ENCODE measurements at places on chromosomes 11 and 22.

DNA sequence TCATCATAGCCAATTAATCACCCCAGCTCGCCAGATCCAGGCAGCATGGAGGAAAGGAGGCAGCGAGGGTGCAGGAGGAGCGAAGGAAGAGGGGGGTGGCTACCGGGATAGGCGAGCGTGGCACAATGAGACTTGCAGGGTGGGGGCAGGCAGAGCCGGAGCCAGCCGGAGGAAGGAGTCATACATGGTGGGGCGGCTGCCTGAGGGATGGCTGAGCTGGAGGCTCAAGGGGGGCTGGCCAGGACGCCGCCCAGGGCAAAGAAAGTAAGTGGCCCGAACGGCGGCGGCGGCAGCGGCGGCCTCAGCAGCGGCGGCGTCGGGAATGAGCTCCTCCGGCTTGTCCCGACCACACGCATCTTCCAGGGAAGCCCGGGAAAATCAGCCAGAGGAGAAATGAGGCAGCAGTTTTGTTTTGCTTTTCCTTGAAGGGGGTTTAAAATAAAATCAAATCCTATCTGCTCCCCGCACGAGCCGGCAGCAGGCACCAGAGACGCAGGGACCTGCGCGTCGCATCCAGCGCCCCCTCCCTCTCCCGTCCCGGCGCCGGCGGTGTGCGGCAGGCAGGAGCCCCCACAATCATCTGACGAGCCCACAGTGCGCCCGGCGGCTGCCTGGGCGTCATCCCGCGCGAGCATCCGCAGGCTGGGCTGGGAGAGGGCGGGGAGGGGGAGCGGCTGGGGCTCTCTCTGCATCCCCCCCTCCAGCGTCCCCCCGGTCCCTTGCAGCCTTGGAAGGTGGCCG is 263.6 kb downstream of the CTTN start:
- DNase-seq, result no peak

GRCh38 chr11:58832056-58832645 is 12.4 kb downstream of the GLYATL2 start:
- DNase-seq, result no peak

- DNase-seq, result no peak
Observed at GRCh38 chr11:36558571-36559413, 9.0 kb upstream of the RAG1 start.

DNA sequence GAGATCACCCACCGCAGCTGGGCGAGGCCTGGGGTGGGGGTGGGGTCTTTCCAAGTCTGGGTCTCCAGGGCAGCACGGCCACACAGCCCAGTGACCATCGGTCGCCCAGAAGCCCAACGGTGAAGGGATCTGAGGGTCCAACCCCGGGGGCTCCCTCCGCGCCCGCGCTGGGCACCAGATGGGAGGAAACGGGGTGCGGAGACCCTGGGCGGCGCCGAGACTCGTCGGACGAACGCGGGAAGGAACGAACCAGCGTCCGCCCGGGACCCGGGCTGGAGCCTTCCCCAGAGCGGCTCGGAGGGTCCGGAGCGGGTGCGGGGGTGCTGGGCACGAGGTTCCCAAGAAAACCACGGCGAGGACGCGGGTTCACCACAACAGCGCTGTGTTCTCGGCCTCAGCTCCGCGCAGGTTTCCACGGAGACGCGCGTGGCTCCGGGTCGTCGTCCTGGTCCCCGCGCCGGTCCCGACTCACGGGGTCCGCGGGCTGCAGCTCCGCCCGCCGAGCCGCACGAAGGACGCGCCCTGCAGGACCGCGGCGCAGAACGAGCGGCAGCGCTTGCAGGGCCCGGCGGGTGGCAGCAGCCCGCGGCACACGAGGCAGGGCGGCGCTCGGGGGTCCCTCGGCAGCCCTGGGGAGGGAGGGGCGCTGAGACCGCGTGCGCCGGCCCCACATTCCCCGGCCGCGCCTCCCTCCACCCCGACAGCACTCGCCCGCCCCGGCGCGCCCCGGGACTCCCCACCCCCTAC is 2.3 kb upstream of the IL17REL start:
- no peak for DNase-seq

- no peak for DNase-seq
Observed at GRCh38 chr11:78082146-78082545, 2.5 kb upstream of the NDUFC2 start.

DNA sequence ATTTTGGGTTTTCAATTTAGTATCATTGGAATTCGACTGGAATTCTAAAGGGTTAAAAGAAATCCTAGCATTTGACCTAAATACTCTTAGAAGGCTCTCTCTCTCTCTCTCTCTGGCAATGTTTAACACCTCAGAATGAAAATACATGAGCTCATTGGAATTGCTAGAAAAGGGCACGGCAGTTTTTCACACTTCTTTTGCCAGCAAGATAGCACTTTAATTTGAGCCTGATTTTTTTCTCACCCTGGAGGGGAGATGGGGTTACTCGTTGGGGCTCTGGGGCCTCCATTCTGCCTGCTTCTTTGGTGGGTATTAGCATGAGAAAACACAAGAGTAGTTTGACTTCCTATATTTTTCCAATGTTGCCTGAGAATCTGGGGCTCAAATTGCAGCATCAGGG is 22.8 kb upstream of the CLMP start:
- DNase-seq, result no peak

GRCh38 chr11:117927926-117928325 is 1.3 kb downstream of the TMPRSS13 start:
- no peak for DNase-seq

DNA sequence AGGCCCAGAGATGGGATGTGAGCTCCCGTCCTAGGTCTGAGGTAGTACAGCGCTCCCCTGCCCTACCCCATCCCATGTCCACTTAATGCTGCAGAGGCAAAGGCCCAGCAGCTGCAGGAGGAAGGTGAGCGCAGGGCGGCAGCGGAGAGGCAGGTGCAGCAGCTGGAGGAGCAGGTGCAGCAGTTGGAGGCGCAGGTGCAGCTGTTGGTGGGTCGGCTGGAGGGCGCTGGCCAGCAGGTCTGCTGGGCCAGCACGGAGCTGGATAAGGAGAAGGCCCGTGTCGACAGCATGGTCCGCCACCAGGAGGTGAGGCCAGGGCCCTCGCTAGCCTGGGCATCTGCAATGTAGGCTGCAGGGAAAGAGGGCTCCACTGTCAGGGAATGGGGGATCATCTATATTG is 15.2 kb downstream of the CCDC157 start:
- DNase-seq, result no peak

DNA sequence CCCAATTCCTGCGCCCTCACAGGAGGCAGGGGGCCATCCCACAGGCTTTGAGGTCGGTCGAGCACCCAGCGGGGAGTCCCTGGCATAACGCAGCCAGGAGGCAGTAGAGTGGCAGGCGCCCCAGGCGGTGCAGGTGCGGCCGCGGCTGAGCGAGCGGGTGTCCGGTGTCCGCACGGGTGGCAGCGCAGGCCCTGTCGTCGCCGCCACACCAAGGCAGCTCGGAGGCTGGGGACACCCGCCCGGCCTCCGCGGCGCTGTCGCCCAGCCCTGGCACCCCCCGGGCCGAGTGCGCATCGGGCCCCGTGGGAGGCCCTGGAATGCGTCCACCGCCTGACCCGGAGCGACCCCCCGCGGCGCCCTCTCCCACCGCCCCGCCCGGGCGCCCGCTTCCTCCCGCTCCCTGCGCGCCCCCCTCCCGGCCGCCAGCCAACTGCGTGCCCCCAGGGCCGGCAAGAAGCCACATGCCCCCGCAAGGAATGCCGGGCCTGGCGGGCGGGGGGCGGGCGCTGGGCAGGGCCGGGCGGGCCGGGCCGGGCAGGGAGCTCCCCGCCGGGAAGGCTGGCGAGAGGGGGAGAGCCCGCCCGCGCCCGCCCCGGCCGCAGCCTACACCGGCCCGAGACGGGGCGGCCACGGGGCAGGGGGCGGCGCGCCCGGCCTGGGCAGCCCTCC is 33.9 kb downstream of the PRDM11 start:
- no peak for DNase-seq

DNA sequence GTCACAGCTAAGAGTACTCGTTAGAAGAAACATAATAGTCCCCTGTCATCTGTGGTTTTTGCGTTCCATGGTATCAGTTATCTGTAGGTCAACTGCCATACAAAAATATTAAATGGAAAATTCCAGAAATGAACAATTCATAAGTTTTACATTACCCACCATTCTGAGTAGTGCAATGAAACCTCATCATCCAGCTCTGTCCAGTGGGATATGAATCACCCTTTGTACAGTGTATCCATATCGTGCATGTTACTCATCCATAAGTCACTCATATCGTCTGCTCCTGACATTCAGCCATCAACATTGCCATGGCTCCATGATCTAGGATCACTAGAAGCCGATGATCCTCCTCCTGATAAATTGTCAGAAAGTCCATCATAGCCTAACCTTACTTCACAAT is 174.9 kb upstream of the C11orf87 start:
- DNase-seq, result peak; percentile 10

- no peak for DNase-seq
Observed at GRCh38 chr11:62506413-62507124, 40.0 kb downstream of the AHNAK start.

GRCh38 chr22:39546889-39547586 is 14.5 kb upstream of the RPS19BP1 start:
- DNase-seq, result no peak

GRCh38 chr11:22688914-22689313 is 22.5 kb downstream of the GAS2 start:
- no peak for DNase-seq

DNA sequence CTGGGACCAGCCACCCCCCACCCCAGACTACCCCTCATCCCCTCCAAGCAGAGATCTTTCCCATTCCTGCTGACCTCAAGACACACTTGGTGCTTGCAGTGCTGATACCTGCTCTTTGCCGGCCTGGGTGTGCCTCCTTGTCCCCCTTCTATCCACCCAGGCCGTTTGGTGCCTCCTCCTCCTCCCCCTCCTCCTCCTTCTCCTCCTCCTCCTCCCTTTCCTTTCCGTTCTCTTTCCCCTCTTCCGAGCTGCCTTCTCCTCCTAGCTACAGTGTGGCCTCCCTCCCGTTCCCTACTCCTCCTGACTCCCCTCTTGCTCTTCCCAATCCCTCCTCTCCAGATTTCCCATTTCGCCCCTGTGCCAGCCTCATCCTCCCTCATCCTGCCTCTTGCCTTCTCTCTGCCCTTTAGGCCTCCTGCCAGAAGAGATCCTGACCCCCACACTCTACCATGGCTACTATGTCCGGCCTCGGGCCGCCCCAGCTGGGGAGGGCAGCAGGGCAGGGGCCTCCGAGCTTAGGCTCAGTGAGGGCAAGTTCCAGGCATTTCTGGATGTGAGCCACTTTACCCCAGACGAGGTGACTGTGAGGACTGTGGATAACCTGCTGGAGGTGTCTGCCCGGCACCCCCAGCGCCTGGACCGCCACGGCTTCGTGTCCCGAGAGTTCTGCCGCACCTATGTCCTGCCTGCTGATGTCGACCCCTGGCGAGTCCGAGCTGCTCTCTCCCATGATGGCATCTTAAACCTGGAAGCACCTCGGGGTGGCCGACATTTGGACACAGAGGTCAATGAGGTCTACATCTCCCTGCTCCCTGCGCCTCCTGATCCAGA is 712 bp downstream of the HSPB2 start:
- DNase-seq, result no peak

DNA sequence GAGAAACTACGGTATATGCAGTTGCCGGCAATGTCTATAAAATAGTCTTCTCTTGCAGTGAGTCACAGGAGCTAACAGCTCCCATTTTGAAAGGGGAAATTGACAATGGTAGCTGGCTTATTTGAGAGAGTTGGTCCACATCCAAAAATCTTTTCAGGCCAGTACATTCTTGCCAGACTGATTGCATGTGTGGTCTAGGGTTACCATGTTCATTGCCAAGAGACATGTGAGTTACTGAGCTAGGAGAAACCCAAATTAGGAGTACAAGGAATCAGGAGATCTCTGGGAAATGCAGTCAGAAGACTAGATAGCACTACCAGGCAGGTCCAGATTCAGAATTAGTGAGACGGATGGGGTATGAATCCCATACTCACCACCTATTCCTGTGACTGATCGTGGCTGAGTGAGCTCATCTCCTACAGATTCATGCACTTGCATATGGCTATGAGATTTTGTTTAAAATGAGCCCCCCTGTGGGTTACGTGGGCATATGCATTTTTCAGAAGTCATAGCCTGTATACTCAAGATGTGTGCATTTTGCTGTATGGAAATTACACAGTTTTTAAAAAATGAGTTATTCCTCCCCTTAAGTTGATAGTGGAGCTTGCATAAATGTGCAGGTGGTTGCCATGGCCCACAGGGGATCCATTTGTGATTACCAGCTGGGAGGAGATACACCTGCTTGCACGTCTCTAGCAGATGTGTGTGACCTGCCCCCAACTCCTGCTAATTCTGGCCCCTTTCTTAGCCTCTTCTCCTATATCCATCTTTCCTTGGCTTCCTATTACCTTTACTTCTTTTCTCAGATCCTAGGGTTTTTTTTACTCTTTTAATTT is 102.7 kb downstream of the COMMD9 start:
- no peak for DNase-seq

GRCh38 chr11:15858881-15859280 is 497.5 kb downstream of the SOX6 start:
- DNase-seq, result no peak

DNA sequence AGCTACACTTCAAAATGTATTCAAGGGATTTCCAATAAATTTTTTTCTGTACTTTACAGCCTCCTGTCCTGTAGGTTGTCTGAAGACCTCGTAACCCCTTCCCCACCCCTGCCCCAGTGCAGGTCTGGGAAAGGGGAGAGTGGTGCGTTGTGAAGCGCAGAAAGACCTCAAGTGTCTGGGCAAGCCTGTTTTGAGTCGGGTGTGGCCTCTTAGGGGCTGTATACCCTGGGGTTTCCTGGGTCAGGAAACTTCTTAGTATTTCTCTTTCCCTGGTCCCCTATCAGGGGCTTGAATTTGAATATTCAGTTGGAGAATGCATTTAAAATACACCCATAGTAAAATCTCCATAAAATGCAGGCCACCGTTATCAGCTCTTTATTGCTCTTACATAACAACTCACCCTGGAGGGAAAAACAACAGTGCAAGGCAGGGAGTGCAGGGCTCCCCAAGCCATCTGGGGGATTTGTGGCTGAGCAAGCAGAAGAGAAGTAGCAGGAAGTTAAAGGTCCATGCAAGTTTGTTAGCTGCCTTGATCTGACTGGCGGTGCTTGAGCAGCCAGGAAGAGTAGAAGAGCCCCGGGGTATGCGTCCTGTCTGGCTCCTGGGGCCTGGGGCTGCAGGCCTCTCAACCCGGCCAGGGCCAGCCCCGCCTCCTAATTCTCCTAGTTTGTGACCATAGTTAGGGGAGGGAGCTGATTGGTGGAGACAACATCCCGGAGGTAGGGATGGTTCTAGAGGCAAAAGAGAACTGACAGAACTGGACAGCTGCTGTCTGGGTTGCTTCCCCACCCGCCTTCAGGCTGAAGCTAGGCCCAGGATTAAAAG is 25.7 kb downstream of the ARHGAP1 start:
- no peak for DNase-seq

GRCh38 chr11:91846002-91846401 is 378.6 kb upstream of the FAT3 start:
- no peak for DNase-seq
